Head of caudate nucleus (tissue), 42 donors: ENCODE measurements at places on chromosomes 11 and 22.

- no peak for DNase-seq
These were observed 360.3 kb upstream of the SYN3 start for GRCh38 chr22:33418484-33418883.

DNA sequence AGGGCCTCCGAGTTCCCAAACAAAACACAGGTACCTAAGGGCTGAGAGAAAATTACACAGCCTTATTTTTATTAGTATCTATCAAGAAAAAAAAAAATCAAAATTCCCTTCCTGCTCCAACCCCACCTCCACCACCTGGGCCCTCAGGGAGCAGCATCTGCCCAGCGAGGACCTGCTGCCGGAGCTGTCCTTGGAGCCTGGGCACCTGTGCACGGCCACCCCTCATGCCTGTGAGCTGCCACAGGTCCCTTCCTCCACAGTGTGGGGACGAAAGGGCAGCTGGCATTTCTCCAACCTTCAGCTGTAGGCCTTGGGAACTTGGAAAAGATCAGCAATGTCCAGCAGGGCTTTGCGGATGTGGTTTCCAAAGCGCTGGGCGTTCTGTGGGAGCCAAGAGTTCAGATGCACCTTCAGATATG is 6.3 kb upstream of the SYCE3 start:
- no peak for DNase-seq

DNA sequence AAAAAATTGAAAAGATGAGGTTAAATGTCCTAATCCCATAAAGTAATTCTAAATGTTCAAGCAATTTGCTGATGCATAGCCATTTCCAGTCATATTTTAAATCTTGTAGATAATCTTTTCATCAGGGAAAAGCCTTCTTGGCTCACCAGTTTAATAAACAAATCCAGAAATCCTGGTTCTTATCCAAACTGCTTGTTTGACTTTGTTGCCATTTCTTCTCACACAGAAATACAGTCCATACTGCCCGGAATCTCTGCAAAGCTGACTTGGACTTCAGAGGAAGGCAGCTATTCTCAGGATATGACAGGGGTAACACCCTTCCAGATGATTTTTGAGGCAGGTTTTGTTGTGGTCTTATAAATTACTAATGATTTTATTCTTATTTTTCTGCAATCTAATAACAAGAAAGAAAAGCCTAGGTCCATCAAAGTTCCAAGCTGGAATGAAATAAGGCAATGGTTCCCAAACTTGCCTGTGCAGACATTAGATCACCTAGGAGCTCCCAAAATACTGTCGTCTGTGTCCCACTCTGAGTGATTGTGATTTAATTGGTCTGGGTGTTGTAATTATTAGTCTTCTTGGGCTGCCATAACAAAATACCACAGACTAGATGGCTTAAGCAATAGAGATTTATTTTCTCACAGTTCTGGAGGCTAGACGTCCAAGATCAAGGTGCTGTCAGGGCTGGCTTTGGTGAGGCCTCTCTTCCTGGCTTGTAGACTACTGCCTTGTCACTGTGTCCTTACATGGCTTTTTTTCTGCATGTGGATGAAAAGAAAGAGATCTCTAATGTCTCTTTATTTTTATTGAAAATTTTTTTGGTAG is 55.1 kb upstream of the RCE1 start:
- DNase-seq: no peak

GRCh38 chr11:86360775-86361395 is 13.8 kb upstream of the CCDC81 start:
- DNase-seq: no peak

GRCh38 chr11:93199616-93200015 is 1.8 kb upstream of the SLC36A4 start:
- DNase-seq: no peak
